Thymus (tissue), 14 donors: ENCODE measurements at places on chromosomes 5 and 9. TPM values are rescaled to one million over a fixed set of nuclear protein-coding genes. Genes with fewer than 3 reads are reported as not detected.
A peak's percentile ranks its signal among the peaks of the same experiment; 100 is the strongest.

DNA sequence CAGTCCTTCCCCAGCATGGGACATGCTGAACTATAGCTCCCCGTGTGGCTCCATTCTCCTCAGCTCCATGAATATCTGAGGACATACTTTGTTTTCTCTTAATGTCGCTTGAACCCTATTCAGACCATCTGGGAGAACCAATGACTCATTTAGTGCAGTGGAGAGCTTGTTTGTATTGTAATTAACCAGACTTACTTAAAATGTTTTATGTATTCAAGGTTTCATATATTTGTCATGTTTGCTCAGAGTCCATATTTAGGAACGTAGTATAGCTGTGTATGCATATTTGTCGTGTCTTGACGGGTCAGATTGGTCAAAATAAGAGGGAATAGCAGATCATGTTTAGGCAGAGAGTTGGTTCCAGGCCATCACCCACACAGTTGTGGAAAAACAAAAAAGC lies 150.1 kb upstream of the NTRK2 start:
- no peak for DNase-seq

EPB41L4B gene
- 0.71 TPM for total RNA-seq

DNA sequence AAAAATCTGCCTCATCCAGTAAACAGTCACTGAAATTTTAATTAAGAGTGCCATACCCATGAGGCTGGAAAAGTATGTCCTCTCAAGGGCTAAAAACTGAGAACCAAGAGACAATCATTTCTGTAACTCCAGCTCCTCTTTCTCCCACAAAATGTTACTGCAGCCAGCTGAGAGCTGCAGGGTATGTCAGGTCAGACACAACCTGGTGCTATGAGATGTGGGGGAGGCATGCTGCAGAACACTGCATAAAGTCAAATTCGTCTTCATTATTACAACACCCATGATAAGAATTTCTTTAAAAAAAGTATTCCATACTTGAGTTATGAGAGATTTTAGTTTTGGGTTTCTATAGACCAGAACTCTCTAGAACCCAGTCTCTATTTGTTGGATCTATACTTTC lies 162.2 kb downstream of the CDC42SE2 start:
- no peak for DNase-seq

- no peak for DNase-seq
Observed at GRCh38 chr5:161539016-161539415, 7.5 kb downstream of the GABRB2 start.

- DNase-seq: no peak
Observed at GRCh38 chr9:85898332-85898731, 42.6 kb upstream of the NAA35 start.

TERT gene
- 3.4 TPM for total RNA-seq

- DNase-seq: no peak
Observed at GRCh38 chr5:56169281-56169680, 63.8 kb downstream of the ANKRD55 start.

DNA sequence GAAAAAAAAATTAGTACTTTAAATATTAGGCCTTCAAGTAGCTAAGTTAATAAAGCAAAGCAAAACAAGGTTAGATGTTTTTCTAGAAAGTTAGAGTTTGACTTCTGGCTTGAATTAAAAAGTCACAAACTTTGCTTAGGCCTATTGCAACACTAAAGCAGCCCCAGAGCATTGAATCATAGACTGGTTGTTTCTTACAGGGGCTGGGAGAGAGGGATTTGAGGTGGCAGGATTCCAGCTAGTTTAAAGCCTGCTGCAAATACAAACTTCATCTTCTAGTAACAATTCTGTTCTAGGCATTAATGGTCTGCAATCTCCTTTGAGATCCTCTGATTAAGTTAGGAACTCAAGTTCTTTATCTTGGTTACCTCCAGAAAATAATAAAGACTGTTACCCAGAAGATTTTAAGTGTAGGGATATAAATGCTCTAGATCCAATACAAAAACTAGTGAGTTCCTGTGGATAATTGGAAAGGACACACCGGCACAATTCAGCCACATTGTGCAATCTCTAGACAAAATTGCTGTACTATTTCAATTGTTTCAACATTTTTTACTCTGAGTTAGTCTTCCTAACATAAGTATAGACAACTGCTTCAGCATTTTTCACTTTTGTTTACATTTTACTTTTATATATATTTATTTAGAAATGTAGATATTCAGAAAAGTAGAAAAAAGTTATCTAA lies 12.6 kb downstream of the OR13C5 start:
- no peak for DNase-seq

DNA sequence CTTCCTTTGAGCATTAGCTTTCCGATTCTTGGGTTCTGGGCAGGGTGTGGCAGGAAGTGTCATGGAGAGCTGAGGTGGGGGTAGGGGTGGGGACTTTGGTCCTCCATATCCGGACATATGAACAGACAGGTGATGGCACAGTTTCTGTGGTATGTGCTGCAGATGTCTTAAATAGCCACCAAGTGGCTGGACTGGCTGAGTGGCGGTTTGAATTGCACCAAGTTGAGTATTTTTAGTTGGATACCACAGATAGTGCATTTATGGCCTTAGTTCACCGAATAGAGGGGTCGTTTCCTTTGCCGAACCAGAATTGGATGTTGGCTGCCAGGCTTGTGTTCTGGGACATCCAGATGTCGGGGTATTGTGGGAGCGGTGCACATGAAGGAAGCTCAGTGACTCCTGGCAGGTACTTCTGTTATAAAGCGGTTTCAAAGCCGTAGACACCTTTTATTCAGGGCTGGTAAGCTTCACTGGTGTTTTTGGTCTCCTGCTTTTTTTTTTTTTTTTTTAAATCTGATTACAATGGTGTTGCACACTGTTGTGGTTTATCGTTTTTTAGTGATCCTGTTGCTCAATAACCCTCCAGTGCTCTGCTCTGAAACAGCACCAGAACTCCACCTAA lies 15.1 kb upstream of the TNFAIP8 start:
- no peak for DNase-seq

DNA sequence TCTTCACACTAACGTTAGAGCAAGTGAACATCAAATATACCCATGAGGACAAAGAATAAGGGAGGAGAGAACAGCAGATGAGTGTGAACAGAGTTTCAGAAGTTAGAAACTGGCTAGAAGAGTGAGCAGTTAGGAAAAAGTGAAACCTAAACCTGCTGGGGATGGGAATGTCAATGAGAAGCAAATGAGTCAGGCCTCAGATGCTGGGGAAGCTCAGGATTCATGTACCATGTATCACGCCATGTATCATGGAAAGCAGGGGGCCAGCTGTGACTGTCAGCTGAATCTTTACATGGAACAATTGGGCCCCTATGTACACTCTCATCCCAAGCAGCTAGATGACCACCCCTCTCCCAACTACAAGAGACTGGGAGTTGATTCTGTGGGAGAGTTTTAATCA lies 16.2 kb downstream of the GDF9 start:
- DNase-seq: no peak

GRCh38 chr5:77563475-77563874 lies 71.4 kb upstream of the WDR41 start:
- DNase-seq: no peak

GRCh38 chr9:71646131-71646530 lies 122.2 kb downstream of the CEMIP2 start:
- no peak for DNase-seq

DNA sequence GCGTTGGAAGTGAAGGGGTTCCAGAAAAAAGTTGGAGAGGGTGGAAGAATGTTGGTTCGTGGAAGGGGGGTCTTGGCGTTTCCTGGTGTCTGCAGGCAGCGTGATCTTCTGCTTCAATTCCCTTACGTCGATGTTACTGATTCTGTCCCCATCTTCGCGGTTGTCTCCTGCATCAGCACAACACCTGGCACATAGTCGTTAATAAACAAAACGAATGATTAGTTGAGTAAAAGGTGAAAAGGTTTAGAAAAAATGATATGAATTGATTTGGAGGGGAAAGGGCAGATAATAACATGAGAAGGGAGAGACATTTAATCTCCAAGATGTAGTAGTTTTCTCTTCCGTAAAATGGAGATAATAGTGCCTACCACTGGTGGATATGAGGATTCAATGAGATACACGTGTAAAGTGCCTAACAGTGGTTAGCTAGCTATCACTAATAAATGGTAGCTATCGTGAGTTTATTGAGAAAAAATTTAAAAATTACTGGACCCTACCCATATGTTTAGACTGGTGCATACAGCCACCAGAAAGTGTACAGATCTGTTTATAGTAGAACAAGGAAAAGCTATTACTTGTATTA lies 556 bp downstream of the MTREX start:
- peak; percentile 42 for DNase-seq
